ENCODE measurements at places on chromosomes 4 and X. TPM values are rescaled to one million over a fixed set of nuclear protein-coding genes. Genes with fewer than 3 reads are reported as not detected.

DNA sequence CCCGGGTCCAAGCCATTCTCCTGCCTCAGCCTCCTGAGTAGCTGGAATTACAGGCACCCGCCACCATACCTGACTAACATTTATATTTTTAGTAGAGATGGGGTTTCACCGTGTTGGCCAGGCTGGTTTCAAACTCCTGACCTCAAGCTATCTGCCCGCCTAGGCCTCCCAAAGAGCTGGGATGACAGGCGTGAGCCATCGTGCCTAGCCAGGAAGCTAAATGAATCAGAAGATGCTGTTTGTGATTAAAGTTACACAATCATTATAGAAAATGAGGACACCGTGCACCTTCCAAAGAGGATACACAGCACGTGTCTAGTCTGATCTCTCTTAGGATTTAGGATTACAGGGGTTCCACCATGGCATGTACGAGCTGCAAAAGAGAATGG is 99.6 kb downstream of the DHRSX start:
- DNase-seq = no peak

- no peak for DNase-seq
Measured at GRCh38 chr4:189597341-189597740, 343.3 kb upstream of the FRG1 start.

DNA sequence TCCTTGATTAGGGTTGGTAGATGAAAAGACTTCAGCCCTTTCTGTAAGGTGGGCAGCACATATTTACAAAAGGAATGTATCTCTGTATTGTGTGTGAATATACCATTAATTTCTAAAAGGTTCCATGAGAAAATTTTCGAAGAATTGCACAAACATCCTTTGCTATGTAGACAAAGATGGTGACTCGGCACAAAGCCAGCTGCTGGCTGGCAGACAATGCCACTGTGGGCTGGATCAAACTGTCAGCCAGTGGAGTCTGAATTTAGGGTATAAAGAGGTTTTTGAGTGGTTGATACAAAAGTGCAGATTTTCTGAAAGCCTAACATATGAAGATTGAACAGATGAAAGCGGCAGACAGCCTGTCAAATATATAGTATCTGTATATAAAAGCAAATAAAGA is 5.6 kb upstream of the TXK start:
- peak; percentile 32 for DNase-seq

DNA sequence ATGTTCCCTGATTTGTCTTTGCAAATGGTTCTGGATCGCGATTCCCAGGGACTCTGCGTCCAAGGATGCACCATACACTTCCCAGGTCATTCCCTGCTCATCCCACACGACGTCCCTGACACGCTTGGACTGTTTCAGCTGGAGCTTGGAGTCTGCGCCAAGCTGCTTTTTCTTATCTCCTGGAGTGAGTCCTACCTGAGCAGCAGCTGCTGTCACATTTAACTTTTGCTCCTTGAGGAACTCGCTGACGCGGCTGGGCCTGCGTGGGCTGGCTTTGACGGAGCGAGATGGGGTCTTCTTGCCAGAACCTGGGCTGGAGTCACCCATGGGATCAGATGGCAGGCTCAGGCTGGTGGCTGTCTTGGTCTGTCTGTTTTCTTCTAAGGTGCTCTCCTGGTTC is 59.6 kb downstream of the GPRIN3 start:
- DNase-seq = no peak

- no peak for DNase-seq
Measured at GRCh38 chr4:173160871-173161270, 7.7 kb upstream of the GALNT7 start.

GRCh38 chr4:74283614-74284013 is 24.7 kb upstream of the EPGN start:
- DNase-seq = peak; percentile 55

The DRP2 gene
- 0.41 TPM for total RNA-seq

DNA sequence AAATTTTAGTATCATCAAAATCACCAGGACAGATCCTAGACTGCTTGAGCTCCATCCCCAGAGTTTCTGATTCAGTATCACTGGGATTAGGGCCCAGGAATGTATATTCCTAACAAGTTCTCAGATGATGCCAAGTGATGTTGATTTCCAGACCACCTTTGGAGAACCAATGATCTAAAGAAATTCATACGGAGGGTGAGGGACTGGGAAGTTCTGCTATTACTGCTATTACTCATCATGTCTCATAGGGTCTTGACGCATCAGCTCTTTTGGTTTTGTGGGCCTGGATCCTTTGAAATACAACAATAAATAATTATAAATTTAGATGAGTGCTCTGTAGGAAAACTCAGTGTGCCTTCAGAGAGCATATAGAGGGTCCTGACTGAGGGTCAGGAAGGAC is 59.8 kb upstream of the LGI2 start:
- DNase-seq = peak; percentile 46

DNA sequence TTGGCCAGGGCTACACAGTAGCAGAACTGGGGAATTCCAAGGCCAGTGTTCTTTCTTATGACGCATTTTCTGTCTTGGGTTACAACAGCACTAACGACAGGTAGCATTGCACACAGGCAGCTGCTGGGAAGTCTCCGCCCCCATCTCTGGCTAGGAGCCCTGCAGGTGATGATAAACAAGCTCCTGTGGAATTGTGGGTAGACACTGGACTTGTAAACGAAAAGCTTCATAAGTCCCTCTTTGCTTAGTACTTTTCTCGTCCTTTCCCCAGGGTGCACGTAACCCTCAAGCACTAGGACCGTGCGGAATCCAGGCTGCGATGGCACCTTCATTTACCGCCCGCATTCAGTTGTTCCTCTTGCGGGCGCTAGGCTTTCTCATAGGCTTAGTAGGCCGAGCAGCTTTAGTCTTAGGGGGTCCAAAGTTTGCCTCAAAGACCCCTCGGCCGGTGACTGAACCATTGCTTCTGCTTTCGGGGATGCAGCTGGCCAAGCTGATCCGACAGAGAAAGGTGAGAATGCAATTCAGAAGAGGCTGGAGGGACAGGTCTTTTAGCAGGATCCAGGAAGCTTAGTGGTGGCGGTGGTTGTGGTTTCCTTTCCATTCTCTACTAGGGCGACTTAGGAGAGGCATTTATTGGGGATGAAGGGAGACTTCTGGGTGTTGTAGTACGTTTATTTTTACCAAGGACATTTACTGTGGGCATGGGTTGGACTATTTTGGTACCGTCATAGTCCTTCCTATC is at the start of gene FAAH2:
TSS of gene FAAH2 (plus strand) at position 200 of the 745 bp plus-strand sequence. CDS start at position 320, 120 bp downstream.
- no peak for DNase-seq

- peak; percentile 62 for DNase-seq
Measured at GRCh38 chrX:129833153-129833990, 10.3 kb downstream of the ZDHHC9 start.

DNA sequence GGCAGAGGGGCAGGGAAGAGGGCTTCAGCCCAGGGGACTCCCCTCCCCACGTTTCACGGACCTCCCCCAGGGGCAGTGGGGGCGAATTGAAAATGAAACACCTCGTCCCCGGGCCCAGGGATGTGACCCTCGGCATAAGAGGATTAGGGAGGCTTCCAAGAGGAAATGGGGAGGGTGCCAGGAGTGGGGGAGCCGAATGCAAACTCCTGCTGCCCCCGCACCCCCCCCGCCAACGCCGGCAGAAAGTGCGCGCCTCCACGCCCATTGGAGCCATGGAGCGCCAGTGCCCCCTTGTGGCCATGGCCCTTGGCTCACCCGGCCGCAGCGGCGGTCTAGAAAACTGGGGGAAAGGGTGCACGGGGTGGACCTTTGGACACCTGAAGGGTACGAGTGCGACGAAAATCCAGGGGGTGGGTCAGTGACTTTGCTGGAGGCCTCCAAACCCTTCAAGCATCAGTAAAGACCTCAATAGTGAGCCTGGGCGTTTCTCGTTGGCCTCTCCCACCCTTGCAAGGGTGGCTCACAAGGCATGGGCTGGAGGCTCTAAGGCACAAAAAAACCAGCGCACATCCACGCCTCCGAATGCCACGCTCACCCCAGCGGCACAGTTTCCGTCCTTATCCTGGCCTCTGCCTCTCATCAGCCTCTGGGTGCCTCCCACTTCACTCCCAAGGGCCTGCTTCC is 120.8 kb upstream of the PJA1 start:
- DNase-seq = peak; percentile 26

DNA sequence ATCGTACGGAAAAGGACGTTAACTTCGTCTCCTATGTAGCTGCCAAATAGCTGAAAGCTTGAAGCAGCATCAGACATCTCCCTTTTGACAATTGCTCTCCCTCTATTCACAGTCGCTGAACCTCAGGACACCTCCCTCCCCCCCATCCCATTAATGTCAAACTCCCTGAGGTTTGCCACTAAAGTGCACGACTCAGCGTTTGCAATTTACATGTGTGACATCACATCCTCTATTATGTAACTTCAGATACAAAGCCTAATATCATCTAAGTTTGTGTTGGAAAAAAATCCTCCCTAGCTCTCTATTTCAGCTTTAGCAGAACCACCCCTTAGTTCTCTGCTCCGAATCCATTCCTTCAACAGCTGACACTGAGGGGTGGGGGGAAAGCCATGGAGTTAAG is 5.5 kb upstream of the NR3C2 start:
- no peak for DNase-seq

The USP26 gene
- total RNA-seq = not detected

DNA sequence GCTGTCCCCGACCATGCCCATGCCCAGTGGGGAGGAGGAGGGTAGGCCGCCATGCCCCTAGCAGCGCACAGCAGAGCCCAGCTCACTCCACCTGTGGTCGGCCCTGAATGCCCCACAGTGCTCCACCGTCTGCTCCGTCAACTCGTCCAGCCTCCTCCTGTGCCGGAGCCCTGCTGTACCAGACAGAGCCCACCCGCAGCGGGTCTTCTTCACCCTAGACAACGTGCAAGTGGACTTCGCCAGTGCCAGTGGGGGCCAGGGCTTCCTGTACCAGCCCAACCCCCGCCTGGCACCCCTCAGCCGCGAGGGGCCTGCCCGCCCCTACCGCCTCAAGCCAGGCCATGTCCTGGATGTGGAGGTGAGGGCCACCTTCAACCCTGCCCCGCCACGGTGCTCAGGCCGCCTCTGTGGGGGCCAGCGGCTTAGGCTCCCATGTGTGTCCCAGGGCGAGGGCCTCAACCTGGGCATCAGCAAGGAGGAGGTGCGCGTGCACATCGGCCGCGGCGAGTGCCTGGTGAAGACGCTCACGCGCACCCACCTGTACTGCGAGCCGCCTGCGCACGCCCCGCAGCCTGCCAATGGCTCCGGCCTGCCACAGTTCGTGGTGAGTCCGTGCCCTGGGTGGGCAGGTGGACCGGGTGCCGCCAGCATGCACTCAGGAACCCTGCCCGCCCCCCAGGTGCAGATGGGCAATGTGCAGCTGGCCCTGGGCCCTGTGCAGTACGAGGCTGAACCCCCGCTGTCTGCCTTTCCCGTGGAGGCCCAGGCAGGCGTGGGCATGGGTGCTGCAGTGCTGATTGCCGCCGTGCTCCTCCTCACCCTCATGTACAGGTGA is 6.9 kb upstream of the SRPK3 start:
- no peak for DNase-seq

GRCh38 chrX:10533696-10534365 is 86.6 kb downstream of the MID1 start:
- DNase-seq = no peak

DNA sequence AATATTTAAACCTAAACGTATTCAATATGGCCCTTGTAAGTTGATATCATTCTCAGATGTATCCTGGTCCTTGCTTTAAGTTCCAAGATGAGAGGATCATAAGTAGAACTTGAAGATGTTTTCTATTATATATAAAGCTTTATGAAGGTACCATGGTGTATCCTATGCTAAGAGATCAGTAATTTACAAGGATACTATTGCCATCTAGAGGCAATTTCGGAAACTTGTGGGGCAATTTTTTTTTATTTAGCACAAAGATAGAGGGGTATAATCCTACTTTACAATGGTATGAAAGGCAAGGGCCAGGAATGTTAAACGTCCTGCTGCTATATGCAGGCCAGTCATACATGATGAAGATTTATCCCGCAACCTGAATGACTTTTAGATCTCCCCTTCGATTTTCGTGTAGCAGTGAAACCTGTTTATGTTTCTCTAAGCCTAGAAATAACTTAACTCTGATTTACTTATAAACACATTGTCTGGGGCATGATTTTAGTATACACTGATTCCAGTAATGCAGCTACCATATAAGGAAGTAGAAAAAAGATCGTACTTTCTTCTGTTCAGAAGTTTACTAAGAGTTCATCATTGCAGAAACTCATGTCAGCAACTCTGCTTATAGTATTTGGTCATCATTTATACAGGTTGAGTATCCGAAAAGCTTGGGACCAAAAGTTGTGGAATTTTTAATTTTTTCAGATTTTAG is 2.6 kb downstream of the SLC25A31 start:
- DNase-seq = peak; percentile 72

The GLRA3 gene
- total RNA-seq = not detected

- DNase-seq = peak; percentile 67
Measured at GRCh38 chr4:147582386-147583060, 34.7 kb upstream of the TMEM184C start.

DNA sequence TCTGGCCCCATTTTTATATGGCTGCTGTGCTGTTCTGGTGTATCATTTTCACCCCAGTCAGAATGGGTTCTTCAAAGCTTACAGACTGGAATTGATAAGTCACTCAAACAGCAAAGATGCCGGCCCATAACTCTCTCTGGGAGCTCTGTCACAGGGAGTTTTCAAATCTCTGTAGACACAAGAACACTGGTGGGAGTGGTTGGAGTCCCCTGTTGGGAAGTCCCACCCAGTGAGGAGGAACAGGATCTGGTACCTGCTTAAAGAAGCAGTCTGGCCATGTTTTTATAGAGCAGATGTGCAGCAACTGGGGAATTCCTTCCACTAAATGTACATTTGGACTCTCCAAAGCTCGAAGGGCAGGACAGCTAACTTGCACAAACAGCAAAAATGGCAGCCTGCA is 69.3 kb upstream of the UGT2B7 start:
- DNase-seq = no peak

GRCh38 chrX:97102938-97103337 is 219.2 kb downstream of the RPA4 start:
- DNase-seq = no peak

DNA sequence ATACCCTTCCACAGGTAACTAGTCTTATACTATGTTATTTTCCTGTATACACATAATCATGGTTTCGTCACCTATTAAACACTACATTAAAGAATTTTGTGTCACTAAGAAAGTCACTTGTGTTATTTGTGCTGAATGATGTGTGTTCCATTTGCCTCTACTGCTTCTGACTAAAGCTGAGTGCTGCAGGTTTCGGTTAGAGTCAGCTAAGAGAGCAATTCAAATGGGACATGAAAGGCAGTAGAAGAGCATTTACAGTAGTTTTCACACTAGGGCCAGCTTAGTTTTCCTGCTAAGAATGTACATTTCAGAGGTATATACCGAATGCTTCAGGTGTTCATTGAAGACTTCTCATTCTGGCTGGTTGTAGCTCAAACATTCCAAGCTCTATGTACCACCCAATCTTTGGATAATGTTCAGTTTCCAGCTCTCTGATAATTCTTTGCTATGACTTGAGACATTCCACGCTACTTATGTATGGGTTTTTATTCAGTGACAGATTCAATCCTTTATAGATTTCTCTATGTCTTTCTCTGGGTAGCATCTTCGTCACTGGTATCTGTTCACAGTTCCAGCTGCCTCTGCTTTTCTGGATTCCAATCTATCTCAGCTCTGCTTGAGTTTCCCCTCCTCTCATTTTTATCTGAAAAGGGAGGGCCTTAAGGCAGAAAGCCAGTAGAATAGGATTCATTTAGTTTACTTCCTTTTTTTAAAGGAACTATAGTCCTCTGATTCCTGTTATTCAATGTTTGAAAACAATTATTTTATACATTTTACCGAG is 164.4 kb downstream of the CXXC4 start:
- no peak for DNase-seq
